ENCODE measurements at places on chromosomes 7 and 10.
A peak's percentile ranks its signal among the peaks of the same experiment; 100 is the strongest.

- no peak for DNase-seq
Observed at GRCh38 chr7:45701701-45702510, 127.7 kb downstream of the ADCY1 start.

DNA sequence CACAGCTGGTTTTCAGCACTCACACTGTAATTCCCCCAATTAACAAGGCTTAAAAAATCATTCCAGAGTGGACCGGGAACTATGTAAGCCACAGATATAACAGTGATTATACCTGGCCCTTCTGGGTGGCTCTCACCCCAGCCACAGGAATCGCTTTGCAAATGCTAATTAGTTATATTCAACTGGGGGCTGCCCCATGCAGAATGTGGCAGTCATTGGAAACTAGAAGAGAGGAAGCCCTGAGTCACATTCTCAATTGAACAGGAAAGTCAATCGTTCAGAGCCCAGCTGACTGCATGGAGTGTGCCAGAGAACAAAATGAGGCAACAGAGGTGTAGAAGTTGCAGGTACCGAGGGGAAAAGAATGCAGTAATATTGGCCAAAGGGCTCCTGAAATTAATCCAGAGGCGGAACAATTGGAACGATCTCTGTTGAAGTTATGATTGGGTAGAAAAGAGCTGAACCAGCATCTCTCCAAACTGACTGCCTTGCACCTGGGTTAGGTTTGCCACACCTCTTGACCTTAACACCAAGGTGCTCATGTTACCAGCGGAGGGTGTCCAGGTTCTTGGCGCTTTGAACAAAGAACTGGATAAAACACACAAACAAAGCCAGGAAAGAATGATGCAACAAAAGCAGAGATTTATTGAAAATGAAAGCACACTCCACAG, 909.7 kb upstream of the AUTS2 start:
- DNase-seq, result no peak

DNA sequence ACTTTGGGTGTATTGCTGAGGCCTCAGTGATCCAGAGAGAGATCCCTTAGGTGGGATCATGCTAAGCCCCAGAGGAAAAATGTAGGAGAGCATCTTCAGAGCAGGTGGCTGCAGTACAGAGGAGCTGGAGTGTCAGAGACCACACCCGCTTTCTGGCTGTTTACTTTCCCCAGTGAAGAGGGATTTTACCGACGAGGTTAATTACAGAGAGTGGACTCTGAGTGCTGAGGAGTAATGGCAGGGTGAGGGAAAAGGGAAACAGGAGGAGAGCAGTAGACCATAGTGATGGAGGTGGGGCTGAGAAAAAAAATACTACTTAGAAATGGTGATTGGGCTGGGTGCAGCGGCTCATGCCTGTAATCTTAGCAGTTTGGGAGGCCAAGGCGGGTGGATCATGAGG, 43.3 kb upstream of the HBP1 start:
- DNase-seq, result no peak

DNA sequence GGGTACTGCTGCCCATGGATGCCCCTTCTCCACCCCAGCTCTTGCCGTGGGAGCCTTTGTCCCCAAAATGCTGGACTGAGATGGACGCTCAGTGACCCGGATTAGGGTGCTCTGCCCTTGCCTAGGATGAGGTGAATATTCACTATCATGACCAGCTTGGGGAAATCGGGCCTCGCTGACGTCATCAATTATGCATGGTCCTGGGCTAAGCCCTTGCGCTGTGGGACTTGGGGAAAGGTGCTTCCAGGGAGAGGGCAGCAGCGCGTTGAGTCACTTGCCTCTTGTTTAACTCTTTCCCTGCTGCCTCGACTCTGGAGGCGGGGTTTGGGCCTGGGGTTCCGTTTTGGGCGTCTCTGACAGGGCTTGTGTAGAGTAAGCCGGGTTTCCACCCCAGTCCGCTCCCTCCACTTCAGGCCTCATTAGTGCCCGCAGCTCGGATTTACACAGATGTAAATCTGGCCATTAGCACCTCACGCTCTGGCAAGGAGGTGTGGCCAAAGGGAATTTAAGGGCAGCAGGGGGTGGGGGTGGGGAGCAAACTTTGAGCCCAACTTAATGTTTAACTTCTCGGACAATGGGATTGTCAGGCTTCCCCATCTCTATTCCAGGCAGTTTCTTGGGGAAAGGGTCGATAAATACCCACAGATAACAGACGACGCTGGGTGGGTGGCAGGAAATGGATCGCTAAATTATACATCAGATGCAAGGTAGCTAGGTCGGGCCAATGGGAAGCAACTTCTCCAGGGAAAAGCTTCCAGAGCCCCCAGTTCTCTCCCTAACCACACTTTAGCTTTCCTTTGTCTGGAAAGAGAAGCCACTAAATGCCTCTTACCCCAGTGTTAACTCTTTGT, 51.3 kb upstream of the TCF7L2 start:
- DNase-seq, result no peak

- DNase-seq, result no peak
Observed at GRCh38 chr7:99219985-99220384, 12.1 kb upstream of the KPNA7 start.

DNA sequence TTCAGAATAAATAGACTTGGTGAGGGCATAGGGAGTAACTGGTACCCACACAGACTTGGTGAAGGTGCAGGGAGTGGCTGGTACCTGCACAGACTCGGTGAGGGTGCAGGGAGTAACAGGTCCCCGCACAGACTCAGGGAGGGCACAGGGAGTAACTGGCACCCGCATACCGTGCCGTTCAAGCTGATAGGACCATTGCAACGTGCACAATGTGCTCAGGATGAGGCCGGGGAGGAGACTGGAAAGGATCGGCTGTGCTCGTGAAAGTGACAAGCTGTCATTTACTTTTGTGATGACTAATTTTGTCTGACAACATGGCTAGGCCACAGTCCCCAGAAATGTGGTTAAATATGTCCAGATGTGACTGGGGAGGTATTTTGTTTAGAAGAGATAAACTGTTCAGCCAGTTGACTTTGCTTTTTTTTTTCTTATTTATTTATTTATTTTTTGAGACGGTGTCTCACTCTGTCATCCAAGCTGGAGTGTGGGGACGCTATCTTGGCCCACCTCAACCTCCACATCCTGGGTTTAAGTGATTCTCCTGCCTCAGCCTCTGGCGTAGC, 76.2 kb upstream of the NMT2 start:
- no peak for DNase-seq

- DNase-seq, result no peak
Observed at GRCh38 chr10:127161482-127161881, 34.9 kb downstream of the INSYN2A start.

GRCh38 chr10:55476129-55476528, 675.1 kb upstream of the PCDH15 start:
- no peak for DNase-seq

DNA sequence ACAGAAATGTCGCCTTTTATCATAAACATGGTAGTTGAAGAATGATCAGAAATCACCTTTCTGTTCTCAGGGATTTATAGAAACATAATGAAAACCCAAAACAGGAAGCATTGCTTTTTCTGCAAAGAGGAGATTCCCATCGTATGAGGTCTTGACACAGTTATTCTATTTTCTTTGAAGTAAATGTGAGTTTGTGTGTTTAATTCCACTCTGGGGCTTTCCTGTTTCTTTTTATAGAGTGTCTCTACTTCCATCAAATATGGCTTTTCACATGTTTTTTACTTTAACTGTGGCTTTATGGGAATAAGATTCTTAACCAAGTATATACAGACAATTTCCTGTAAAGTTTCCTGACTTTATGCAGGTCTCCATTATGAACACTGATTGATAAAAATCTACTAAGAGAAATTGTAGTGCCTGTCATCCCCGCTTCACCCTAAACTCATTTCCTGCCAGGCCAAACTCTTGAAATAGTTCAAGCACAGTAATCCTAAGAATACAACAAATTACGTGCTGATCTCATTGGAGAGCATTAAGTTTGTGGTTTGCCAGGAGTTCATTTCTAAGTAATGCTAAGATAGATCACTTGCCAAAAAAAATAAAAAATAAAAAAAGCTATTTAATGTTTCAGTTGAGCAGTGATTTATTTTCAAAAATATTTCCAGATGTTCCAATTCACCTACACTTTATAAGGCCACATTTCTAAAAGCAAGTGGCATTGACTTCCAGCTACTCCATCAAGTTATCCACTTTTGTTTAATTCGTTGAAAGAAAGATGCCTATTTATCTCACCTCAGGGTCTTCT, 52.2 kb upstream of the SEC61G start:
- no peak for DNase-seq

- no peak for DNase-seq
Observed at GRCh38 chr7:145092766-145093165, 256.9 kb upstream of the TPK1 start.

GRCh38 chr10:88960802-88961201, 8.2 kb upstream of the ACTA2 start:
- DNase-seq, result no peak

DNA sequence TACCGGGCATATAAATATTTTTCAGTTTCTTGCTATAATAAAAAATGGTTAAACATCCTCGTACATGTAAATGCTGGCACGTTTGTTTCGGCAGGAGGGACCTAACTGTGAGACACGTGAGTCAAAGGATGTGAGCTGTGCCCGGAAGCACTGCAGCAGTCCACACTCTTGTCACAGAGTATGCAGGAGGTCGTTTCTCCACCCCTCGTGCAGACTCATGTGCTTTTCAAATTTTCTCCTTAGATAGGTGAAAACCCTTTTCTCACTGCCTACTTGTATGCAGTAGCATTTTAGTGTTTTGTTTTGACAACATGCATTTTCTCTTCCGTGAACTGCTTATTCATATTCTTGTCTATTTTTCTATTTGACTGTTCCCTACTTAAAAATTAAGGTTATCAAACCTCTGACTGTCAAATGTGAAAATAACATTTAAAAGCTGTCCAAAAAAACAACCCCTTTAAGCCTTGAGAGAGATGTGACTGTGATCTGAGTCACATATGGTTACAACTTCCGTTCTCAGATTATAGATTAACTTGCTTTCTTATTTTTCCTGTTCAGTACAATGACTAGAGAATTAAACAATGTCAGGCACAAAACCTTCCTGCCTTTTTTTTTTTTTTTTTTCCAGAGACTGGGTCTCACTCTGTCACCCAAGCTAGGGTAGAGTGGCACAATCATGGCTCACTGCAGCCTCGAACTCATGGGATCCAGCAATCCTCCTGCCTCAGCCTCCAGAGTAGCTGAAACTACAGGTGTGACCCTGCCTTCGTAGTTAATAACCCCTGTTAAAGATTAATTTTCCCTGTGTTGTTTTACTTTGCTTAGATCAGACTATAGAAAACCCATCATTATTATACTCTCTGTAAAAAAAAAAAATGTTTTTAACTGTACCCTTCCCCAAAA, 45.1 kb downstream of the DPY19L1 start:
- DNase-seq, result peak; percentile 34

GRCh38 chr7:31933481-31933880, 136.7 kb downstream of the PDE1C start:
- no peak for DNase-seq

- no peak for DNase-seq
Observed at GRCh38 chr7:92665926-92666325, 75.7 kb upstream of the FAM133B start.

GRCh38 chr10:3784510-3785250, at the start of gene KLF6:
TSS of gene KLF6 (minus strand) at chr10:3785209. CDS start at chr10:3785014, 195 bp downstream.
- DNase-seq, result no peak

GRCh38 chr7:18675579-18675978, 180.0 kb downstream of the HDAC9 start:
- no peak for DNase-seq

- DNase-seq, result no peak
Observed at GRCh38 chr7:85644272-85644671, 457.4 kb upstream of the SEMA3D start.

DNA sequence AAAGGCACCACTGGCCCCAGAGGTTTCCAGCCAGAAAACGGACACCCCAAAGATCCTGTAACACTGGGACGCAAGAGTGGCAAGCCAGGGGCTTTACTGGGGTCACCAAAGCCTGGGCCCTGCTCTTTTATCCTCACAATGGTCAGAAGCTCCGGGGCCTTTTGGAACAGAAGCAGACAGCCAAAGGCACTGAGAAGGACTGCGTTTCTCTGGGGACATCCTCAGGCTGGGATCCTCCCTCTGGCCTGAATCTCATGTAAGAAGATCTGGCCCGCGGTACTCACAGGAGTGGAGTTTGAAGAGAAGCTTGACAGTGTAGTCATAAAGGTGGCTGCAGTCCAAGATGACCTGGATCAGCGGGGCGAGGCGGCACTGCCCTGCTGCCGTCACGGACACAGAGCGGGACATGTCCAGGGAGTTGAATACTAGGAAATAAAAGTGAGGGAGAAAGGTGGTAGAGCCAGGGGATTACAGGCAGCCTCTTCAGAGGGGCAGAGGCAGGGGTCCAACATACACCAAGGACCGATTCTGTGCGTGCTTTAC, 81.4 kb downstream of the SPDYE5 start:
- DNase-seq, result no peak

- no peak for DNase-seq
Observed at GRCh38 chr10:117003336-117003735, 1.7 kb downstream of the SHTN1 start.

DNA sequence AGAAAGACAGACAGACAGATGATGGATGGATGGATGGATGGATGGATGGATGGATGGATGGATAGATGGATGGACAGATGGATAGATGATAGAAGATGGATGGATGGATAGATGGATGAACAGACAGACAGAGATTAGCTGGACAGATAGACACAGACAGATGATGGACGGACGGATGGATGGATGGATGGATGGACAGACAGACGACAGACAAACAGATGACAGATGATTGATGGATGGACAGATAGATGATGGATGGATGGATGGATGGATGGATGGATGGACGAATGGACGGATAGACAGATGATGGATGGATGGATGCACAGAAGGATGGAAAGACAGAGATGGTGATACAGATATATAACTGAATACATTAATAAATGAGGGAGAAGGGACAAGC, 190.9 kb upstream of the CALN1 start:
- DNase-seq, result no peak

GRCh38 chr10:43867667-43868565, 219.2 kb upstream of the ZNF32 start:
- no peak for DNase-seq

- DNase-seq, result no peak
Observed at GRCh38 chr10:3552281-3552680, 232.7 kb downstream of the KLF6 start.

DNA sequence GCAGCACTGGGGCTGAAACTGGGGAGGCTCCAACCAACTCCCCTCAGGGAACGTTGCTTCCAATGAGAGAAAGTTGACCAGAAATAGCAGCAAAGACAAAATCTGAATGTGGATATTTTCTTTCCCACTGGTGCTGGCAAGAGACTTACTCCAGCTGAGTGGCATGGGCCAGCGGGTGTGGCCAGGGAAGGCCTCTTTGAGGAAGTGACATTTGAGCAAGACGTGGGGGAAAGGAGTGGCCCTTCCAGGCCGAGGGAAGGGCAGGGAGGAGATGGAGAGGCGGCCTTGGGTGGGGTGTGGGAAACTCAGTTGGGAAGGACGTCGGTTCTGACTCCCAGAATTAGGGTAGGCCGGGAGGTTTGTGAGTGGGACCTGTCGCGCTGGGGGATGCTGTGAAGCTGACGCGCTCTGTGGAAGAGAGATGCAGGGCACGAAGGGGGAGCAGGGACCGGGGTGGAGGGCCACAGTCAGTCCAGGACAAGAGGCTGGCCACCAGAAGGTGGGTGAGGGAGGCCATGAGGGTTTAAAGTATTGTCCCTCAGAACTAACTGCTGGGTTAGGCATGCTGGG, 96.7 kb upstream of the IKZF1 start:
- DNase-seq, result no peak

All from stimulated activated CD4-positive, alpha-beta T cell treated with anti-CD3 and anti-CD28 coated beads, Interleukin-4, amount 100 ng/mL, for 48 hours (primary cell).